Fibroblast of mammary gland (primary cell): ENCODE measurements at places on chromosomes 1 and 21.
A peak's percentile ranks its signal among the peaks of the same experiment; 100 is the strongest.

- DNase-seq, result peak; percentile 72
Measured at GRCh38 chr21:45309069-45309986, 21.6 kb upstream of the POFUT2 start.

DNA sequence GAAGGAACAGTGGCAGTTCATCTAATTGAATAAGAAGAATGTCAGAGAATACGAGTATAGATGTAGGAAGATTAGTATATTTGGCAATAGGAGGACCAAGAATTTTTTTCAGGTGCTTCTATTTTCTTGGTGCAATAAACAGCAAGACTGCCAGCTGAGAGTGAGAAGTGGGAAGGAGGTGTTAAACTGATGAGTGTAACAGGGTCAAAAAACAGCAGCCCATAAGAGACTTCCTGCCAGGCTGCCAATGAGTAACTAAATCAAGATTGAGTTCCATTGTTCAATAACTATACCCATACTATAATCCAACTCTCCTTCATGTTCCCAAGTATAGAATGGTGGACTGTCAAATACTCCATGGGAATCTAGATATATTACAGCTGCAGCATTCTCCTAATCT is 28.7 kb downstream of the LYST start:
- DNase-seq, result no peak

GRCh38 chr21:42676808-42677207 is 23.4 kb downstream of the PDE9A start:
- no peak for DNase-seq

GRCh38 chr1:147837129-147837963 is 65.2 kb upstream of the GJA8 start:
- DNase-seq, result no peak

- DNase-seq, result no peak
Measured at GRCh38 chr1:241637046-241637590, 3.1 kb downstream of the CHML start.

GRCh38 chr1:11938722-11939526 is 4.4 kb downstream of the PLOD1 start:
- no peak for DNase-seq

DNA sequence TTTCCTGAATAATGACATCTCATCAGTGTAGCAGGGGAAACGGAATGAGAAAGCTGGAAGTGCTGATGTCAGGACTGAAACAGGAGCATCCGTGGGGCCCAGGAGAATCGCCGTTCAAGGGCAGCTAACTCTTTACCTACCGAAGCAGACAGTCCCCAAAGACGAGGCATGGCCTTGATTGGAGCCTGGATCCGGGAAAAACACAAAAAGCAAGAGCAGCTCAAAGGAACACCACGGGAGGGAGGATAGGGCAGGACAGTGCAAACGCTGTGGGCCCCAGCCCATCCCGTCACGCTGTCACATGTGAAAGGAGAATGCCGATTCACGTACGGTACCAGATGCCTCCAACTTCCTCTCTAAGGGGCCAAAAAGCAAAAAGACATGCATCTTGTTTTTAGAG is 34.9 kb downstream of the WNT9A start:
- DNase-seq, result no peak

DNA sequence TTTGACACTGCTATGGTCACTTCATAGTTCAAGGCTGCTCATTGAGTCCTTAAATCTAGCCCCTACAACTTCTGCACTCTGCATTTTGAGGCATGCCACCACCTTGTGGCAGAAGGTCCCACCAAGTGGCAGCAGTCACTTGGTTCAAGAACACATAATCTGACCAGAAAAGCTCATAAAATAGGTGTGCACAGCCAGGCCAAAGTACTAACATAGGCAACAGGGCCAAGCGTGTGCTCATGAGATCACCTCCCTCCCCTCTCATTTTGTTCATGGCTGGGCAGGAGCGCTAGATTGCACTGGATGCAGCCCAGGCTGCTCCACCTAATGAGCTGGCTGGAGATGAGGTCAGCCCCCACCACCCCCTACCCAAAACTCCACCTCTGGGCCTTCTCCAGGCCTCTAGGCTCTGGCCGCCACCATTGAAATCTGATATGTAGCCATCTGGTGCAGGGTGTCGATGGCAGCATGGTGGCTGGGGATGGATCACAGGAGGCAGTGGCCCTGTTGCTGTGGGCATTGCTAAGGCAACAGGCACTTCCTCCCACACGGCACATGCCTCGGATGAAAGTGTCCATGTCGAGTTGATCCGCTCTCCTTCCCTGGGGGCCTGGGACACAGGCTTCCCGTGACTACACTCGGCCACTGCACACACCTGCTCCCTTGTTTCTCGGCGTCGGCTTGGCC is 193.2 kb downstream of the TRABD2B start:
- no peak for DNase-seq

GRCh38 chr1:42259059-42259738 is 75.8 kb downstream of the FOXJ3 start:
- DNase-seq, result peak; percentile 62

- no peak for DNase-seq
Measured at GRCh38 chr1:187078916-187079315, 250.2 kb downstream of the PLA2G4A start.

DNA sequence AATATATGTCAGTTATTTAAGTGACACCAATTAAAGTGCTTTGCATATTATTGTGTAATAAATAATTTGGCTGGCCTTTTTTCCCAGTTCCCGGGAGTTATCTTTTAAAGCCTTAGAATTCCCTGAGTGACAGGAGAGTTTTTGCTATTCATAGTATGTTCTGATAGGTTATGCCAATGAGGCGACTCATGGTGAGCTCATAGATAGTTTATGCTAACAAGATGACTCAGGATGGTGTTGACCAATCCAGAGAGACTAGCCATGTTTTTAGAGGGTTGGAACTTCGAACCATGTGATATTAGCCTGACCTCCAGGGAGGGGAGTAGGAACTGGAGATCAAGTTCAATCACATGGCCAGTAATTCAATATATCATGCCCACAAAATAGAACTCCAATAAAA is 310.8 kb downstream of the USP25 start:
- DNase-seq, result peak; percentile 83

GRCh38 chr1:205528446-205528886 is 24.0 kb downstream of the CDK18 start:
- DNase-seq, result no peak

GRCh38 chr1:190286111-190286510 is 191.6 kb downstream of the BRINP3 start:
- DNase-seq, result no peak

DNA sequence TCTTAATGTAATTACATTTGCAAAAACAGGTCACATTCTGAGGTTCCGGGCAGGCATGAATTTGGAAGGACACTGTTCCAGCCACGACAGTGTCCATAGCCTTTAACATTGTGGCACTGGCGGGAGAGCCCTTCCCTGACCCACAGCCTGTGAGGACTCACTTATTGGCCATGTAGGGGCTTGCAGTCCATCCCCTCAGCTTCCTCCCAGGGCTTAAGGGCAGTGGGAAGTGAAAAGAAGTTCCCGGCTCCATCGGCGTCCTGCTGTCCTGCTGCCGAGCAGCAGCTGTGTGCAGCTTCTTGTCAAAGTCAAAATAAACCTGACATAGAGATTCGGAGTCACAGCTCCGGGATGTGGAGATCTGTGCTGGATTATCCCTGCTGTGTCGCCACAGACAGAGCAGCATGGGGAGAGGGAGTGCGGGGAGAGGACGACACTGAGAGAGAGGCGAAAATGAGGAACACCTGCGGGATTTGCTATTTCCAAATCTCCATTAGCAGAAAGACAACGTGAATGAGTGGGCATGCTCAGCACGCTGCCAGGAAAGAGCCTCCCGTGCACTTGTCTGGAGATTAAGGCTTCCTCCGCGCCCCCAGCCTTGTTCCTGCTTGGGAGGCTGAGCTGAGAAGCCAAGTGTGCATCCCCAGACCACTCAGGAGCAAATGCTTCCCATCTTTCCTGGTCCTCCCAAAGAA is 260.3 kb downstream of the ASTN1 start:
- DNase-seq, result no peak

- DNase-seq, result no peak
Measured at GRCh38 chr1:74522148-74522547, 9.7 kb upstream of the LRRC53 start.

- no peak for DNase-seq
Measured at GRCh38 chr1:24142546-24143534, at the start of gene IL22RA1. Gene IL22RA1 (minus strand): TSS chr1:24143140. CDS start chr1:24143082, 58 bp downstream.

GRCh38 chr1:212162635-212163034 is 122.6 kb upstream of the PPP2R5A start:
- DNase-seq, result peak; percentile 72

DNA sequence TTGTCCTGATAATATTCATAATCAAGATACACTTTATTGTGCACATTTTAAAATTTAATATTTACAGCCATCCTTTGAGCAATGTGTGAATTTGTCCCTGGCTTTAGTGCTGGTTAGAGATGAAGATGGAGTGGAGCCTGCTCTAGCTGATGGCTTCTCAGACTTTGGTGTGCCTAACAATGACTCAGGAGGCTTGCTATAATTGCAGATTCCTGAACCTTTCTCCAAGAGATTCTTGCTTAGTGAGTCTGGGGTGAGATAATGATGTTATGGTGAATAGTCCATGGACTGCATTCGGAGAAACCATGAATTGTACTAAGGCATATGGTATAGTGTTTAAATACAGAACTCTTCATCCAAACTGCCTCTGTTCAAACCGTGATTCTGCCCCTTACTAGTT is 307.1 kb downstream of the PAPPA2 start:
- no peak for DNase-seq

GRCh38 chr1:177048314-177049069 is 116.0 kb downstream of the ASTN1 start:
- DNase-seq, result no peak

DNA sequence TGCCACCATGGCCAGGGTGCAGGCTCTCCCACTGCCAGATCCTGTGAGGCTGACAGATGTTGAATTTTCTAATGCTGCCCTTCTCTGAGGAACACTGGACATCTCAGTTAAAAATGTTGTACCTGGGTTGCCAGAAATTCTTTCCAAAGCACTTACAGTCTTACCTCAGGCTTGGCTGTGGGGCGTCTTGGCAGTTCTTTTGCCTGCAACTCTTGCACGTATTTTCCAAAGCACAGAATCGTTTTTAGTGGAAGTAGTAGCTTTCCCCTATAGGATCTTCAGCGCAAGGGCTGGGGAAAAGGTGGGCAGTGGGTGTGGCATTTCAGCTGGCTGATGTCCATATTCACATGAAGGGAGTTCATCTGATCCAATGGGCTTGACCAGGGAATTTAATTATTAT is 53.9 kb downstream of the EDN2 start:
- no peak for DNase-seq
